ENCODE measurements at places on chromosomes 3 and 15.

DNA sequence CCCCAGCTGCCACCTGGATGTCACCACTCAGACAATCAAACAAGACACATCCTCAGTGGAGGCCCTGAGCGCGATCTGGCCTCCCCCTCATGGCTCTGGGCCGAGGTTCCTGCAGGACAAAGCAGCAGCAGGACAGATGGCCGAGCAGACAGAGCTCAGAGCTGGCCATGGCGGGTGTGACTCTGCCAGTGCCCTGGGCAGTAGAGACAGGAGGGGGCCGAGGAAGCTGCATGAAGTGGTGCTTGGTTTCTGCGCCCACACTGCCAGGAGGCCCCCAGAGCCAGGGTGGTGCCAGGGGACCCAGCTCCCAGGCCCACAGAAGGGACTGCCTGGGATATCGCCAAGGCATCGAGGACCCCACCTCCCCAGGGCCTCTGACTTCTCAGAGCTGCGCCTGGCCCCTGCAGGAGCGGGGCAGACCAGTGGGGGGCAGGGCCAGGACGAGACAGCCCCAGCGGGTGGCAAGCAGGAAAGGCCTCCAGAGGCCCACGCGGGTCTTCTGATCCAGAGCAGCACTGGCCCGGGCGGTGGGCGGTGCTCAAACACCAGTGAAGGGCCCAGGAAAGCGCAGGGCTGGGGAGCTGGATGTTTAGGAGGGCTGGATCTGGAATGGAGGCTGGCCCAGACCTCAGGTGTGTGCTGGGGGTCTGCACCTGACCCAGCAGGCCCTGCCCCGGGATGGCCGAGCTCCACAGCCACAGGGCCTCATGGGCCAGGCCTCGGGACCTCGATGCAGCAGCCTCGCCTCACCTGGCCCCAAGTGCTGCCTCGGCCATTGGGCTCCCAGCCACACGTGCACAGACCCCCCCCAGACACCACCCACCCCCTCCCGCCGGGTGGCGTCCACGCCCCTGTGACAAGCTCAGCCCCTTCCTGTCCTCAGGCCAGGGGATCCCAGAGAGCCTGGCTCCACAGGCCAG, 76.0 kb downstream of the GOLGA8G start:
- DNase-seq: no peak

GRCh38 chr15:55768670-55769185, 25.8 kb upstream of the PRTG start:
- no peak for DNase-seq

- no peak for DNase-seq
Measured at GRCh38 chr3:197124713-197125112, 95.1 kb upstream of the MELTF start.

DNA sequence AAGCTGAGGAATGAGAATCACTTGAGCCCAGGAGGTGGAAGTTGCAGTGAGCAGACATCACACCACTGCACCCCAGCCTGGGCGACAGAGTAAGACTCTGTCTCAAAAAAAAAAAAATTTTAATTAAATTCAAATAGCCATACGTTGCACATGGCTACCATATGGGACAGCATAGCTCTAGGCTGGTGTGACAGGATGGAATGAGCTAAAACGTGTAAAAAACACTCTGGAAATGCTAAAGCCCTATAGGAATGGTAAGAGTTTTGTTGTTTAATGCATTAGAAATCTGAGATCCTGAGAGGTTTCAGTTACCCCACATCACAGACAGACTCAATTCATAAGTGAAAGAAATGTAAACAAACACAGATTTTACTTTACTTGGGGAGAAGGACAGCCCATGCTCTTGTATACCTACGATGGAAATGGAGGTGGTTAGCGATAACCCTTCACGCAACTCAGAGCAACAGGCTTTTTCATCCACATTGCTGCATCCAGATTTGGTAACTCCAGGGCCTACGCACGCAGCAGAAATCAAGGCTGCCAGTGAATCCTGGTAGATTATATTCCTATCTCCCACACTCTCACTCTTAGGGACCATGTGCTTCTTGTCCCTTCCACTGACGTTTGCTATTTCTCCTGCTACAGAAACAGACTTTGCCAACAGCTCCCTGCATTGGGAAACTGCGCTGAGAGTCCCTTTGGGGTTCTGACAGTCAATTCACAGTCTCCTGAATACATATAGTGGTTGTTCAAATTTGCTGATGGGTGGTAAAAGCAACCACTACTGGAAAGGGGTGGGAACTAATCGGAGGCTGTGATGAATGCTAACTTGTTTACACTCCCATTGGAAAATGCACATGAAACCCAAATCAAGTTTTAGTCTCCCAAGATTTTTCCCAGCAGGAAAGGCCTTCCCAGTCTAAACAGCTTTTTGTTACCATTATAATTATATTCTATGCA, 3.1 kb downstream of the SH3BP5 start:
- DNase-seq: no peak

- no peak for DNase-seq
Measured at GRCh38 chr3:106635271-106635670, 742.0 kb upstream of the CCDC54 start.

DNA sequence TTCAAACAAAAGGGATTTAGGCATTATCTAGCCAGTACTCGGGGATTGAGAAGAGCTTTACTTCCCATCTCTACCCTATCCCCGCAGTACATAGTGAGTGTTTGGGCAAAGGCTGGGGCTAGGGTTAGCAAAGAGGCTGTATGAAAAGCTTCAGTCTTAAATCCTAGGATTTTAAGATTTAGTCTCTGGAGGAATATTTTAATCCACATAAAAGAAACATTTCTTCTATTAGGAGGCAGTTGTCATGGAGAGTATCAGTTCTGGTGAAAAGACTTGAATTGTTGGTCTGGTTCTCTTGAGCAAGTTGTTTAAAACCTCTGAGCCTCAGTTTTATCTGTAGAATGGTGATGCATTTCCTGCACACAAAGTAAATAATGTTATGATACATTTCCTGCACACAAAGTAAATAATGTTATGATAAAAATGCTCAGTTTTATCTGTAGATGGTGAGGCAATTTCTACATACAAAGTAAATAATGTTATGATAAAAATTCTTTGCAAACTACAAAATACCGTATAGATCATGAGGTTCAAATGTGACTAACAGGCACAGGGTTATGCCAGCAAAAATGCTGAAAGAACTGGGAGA, 53.9 kb upstream of the ZBED2 start:
- DNase-seq: no peak

GRCh38 chr3:182384221-182384620, 409.1 kb upstream of the ATP11B start:
- DNase-seq: no peak

DNA sequence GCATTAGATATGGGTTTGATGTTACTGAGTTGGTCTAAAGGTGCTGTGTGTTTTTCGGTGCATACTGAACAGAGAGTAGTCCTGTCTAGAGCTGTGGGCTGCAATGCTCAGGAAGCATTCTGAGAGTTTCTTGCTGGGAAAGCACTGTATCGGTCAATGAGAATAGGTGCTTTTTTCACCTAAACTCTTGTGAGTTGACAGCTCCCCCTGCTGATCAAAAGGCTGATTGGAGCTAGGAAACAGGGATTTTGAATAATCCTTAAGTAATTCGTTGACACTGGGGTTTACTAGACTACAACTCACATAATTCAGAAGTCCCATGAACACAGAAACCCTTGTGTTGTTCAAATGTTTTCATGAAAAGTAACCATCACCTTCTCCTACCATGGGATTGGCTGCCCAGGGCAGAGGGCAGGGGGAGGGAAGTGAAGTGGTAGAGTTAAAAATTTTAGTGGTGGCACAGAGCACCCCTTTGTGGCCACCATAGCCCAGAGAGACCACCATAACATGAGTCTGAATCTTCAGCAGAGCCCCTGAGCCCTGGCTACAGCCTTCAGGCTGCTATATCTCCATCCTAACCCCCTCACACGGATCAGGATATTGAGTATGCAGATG, 13.0 kb upstream of the MANF start:
- DNase-seq: peak; percentile 68

DNA sequence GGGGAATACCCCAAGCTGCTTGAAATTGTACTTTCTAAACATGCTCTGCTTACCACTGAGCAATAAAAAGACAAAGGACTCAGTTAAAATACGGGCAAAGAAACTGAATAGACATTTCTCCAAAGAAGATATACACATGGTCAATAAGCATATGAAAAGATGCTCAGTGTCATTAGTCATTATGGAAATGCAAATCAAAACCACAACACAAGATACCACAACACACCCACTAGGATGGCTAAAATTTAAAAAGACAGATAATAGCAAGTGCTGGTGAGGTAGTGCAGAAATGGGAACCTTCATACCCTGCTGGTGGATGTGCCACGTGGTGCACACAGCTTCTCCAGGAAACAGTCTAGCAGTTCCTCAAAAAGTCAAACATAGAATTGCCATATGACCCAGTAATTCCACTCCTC, 21.3 kb downstream of the LRIG1 start:
- no peak for DNase-seq

GRCh38 chr3:67301556-67301955, 303.4 kb downstream of the KBTBD8 start:
- no peak for DNase-seq

- no peak for DNase-seq
Measured at GRCh38 chr15:101179341-101180153, 72.3 kb downstream of the CHSY1 start.

- no peak for DNase-seq
Measured at GRCh38 chr3:175224051-175224450, 364.9 kb downstream of the NAALADL2 start.

DNA sequence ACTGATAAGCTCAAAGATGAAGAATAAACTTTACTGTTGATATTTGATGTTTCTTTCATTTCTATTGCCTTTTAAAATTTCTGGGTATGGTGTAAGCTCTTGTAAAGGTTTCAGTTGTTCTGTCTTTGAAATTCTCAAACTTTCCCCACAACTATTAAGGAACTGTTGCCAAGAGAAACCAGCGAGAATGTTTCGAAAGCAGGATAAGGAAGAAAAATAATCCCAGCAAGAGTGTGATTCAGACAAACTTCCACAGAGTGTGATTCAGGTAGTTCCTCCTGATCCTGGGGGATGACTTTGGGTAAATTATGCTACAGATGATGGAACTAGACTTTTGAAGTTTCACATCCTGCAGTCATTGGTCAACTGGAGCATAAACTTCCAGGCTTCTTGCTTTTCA, 632.0 kb downstream of the NSUN3 start:
- no peak for DNase-seq

- no peak for DNase-seq
Measured at GRCh38 chr3:189013224-189013888, 158.4 kb upstream of the TPRG1 start.

GRCh38 chr3:161274691-161275298, 53.7 kb downstream of the NMD3 start:
- peak; percentile 18 for DNase-seq

DNA sequence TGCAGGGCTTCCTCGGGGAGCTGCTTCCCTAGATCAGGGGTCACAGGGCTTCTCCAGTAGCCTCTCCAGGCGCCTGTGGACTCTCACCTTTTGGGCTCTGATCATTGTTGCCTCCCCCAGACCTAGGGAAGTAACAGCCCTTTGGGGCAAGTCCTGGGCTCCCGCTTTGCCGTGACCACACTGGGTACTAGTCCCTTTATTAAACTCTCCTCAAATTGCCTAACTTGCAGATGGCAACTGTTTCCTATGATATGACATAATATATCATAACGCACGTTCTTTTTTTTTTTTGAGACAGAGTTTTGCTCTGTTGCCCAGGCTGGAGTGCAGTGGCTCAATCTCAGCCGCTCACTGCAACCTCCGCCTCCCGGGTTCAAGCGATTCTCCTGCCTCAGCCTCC, 17.9 kb upstream of the NRROS start:
- DNase-seq: no peak

- no peak for DNase-seq
Measured at GRCh38 chr3:189941125-189941524, 179.6 kb downstream of the P3H2 start.

- no peak for DNase-seq
Measured at GRCh38 chr3:64143409-64144130, 81.7 kb downstream of the PRICKLE2 start.

DNA sequence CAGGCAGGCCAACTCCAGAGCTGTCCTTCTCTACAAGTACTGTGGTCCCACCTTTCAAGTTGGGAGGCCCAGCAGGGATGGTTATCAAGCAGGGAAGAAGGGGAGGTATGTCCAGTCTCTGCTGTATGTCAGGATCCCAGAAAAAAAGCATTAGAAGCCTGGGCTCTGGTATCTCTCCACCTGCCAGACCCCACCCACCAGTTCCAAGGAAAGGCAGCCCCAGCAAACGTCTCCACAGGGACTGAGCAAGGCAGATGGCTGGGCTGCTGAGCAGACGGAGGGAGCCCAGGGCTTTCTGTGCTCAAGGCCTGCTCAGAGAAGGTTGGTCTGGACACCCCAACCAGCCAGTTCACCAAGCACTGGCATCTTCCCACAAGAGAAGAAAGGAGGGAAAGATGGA, 287.8 kb downstream of the XXYLT1 start:
- DNase-seq: no peak

DNA sequence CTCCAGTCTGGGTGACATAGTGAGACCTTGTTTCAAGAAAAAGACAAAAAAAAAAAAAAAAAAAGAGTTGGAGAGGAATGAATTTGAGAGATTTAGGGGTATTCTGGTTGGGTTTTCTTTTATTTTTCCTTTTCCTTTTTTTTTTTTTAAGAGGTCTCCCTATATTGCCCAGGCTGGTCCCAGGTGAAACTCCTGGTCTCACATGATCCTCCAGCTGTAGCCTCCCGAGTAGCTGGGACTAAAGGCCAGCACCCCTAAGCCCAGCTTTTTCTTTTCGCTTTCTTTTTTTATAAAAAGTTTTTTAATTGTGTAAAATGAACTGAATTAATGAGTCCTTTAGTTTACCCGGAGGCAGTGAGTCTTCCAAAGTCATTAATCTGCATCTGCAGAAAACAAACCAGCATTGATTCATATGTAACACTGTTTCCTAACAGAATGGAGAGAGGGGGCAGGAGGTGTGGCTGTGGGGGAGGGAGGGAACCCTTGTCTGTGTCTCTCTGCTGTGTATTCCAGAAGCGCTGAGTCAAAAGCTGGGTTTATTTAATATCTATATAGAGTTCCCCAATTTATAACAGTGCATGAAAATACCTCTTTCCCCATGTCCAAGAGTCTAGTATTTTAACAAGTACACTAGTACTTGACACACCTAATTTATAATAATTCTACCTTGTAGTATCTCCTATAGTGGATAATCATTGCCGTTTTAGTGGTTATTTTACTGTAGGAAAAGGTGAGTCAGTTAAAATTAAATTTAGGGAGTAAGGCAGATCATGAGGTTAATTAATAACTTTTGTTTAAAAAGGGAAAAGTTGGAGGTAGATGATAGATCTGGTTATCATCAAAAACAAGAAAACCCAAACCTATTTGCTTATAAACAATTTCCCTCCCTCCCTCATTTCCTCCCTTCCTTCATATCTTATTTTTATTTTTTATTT, 2.6 kb upstream of the DPPA4 start:
- DNase-seq: no peak

DNA sequence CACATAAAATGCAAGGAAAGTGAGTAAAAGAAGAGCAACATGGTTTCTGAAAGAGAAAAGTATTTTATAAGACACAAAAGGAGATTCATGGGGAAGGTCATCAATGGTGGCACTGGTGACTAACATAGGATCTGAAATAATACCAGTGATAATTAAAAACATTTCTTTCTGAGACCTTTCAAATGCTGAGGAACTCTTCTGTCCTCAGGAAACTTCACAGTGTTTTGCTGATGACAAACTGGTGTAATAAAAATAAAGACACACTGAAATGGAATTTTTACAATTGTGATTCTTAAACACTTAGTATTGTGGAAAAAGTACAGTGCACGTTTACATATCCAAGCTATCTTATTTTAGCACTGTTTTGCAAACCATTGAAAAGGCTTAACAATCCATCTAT, 80.4 kb upstream of the ZBTB20 start:
- DNase-seq: no peak

Measured in stimulated activated CD4-positive, alpha-beta T cell treated with anti-CD3 and anti-CD28 coated beads, Interleukin-12 subunit alpha, Interleukin-12 subunit beta, amount 100 ng/mL, for 48 hours (primary cell).